ENCODE measurements at places on chromosomes 11 and 22.

DNA sequence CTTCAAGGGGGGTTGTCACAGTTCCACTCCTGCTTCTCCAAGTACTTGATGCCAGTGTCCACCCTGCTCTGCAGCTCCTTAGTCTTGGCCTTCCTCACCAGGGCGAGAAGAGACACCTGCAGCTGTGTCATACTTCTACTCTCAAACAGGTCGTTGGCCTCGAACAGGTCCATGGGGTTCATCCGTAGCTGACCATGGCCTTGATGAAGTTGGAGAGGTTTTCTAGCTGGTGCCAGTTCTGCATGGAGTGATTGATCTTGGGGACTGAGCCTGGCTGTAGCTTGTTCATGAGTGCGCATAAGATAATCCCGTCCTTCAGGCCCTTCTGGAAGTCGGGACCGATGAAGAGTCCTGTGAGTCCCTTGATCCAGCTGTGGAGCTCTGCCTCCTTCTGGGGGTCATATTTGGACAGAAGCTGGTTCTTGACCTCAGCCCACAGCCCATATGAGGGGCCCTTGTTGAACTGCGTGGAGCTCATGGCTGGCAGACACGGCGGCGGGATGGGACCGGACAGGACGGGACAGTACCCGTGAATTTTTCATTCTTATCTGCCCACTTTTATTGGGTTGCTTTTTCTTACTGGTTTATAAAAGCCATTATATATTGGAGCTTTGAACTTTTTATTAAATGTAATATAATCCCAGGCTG is 33.4 kb upstream of the HORMAD2 start:
- no peak for DNase-seq

- peak; percentile 77 for DNase-seq
Measured at GRCh38 chr11:86818462-86819192, 18.3 kb downstream of the PRSS23 start.

GRCh38 chr22:41479671-41480396 is 10.9 kb downstream of the ACO2 start:
- DNase-seq: no peak

DNA sequence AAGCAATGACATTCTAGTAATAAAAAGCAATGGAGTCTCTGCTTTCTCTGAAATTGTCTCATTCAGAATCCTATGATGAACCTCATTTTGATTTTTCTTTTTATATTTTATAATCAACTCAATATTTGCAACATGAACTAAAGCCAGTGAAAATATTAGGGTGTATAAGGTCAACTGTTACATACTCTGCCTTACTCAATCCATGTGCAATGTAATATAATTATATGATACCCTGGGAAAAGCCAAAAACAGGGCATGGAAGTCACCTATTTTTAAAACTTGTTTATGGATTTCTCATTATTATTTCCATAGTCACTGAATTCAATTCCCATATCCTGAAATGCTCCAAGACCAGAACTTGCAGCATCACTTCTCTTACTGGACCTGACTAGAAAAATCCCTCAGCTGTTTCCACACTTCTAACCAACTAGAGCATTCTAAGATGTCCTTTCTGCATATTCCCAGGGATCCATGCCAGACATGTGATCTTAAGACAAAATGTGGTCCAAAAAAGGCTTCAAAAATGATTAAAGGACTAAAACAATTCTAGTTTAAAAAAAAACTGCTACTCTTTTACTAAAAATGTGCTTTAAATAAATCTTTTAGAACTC is 97.3 kb downstream of the GUCY1A2 start:
- no peak for DNase-seq

DNA sequence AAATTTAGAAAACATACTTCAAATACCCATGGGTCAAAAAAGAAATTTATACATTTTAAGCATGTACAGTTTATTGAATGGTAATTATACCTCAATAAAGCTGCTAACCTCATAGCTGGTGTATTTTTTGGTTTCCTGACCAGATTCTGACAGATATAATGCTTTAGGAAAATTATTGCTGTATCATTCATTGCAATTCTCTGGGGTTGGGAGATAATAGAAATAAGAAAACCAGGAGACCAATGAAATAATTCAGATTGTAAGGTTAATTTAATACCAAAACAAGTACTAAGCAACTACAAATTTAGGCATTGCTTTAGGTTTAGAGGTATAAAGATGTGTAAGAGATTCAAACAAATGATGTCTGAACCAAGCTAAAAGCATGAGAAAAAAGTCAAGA is 120.1 kb downstream of the ENTHD1 start:
- DNase-seq: no peak

- DNase-seq: no peak
Measured at GRCh38 chr22:21590809-21591641, 23.5 kb downstream of the UBE2L3 start.

DNA sequence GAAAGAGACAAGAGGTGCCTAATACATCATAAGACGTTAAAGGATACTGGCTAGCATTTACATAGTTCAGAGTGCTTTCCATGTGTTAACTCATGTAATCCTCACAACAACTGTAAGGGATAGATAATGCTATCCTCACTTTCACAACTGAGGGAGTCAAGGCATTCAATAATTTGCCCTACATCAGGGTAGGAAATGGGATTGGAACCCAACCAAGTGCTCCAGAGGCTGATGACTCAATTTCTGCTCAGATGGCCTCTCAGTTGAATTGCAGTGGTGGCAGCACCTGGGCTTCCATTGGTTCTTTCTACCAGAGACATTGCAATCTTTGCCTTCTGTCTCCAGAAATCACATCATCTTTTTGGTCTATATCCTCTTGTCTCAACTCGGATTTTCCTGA is 232.9 kb downstream of the ETS1 start:
- no peak for DNase-seq

- no peak for DNase-seq
Measured at GRCh38 chr11:86115542-86116385, 46.9 kb upstream of the PICALM start.

DNA sequence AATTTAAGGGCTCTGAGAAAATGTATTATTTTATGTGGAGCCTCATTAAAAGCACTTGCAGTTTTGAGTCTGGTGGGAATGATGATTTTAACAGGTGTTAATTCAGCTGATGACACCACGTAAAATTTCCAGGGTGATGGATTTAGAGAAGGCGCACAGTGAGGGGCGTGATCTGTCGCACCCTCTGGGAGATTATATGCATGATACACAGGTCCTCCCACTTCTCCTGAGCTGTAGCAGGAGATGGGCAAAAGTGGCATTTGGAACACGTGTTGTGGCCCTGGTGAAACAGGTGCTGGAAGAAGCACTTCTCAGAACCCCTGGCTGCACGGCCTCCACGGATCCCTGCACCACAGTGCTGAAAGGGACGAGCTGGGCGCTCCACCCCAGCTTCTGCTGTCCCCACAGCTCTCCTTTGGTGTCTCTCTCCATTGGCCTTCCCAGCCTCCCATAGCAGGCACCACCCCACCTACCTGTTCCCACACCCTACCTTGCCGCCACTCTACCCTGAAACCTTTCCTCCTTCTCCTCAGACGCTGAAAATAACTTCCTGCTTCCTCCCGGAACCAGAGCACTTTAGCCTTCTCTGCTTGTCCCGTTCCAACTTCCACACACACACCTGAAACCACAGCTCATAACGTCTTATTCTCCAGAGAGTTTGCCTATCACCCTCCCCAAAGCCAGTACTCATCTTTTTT is 6.9 kb upstream of the SORL1 start:
- no peak for DNase-seq

DNA sequence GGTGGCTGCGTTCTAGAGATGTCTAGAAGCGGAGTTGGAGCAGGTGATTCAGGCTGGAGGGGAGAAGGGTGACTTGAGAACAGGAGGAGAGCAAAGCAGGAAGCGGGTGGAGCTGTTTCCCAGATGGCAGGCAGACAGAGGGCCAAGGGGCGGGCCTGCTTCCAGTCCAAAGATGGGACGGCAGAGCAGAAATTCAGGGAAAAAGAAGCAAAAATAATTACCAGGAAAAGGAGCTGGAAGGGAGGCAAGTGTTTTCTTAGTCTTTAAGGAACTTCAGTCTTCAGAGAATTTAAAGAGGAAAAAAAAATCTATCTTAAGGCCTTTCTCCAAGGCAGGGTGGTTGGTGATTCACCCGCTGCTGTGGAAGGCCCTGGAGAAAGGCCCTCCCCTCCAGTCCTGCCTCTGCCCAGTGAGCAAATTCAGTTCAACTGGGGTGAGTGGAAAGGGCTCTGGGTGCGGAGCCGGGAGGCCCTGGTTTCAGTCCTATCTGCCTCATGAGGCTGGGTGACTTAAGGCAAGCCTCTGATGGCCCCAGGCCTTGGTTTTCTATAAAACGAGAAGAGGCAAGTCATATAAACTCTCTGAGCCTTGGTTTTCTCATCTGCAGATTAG is 4.5 kb upstream of the CREB3L1 start:
- DNase-seq: peak; percentile 51

DNA sequence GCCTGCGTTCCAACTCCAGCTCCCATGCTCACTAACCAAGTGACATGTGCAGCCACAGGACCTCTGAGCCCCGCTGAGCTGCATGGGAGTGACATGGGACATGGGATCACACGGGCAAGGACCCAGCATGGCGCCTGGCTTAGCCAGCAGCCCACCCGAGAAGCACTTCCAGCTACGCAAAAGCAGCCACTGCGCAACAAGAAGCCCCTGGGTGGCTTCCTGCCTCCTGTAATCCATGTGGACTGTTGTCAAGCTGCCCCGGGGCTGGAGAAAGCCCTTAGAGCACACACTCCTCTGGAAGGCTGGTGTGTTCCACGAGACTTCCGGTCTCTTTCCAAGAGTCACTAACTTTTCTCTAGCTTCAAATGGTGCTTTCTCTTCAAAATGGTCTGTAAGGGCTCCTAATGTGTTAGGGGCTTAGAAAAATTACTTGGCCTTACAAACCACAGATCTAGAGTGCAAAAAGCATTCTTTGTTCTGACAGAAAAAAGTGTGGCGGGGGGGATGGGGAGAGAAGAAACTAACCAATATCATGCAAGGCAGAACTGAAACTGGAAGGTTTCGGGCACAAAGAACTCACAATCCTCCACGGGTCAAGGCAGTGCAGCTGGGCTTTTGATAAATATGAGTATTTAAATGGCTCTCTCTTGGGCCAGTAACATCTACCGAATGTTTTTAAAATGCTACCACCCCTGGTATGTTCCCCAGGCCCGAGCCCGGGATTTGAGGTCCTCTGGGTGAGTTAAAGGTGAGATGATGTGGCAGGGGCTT is 5.5 kb downstream of the C11orf24 start:
- no peak for DNase-seq

DNA sequence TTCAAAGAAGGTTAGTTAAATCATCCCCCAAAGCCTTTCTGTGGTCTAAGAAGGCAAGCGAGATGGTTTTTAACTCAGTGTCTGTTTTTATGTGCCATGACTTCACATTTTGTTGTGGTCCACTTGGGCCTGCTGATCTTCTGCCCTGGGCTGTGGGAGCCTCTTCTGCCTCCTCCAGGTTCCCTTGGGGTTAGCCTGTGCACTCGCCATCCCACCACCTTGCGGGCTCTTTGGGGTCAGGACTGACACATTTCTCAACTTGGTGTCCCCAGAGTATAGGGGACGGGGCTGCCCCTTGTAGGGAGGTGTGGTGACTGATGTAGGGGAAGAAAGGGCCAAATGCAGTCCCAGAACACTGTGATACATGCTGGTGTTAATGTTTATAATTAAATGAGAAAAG is 207.0 kb downstream of the TBC1D22A start:
- DNase-seq: no peak

DNA sequence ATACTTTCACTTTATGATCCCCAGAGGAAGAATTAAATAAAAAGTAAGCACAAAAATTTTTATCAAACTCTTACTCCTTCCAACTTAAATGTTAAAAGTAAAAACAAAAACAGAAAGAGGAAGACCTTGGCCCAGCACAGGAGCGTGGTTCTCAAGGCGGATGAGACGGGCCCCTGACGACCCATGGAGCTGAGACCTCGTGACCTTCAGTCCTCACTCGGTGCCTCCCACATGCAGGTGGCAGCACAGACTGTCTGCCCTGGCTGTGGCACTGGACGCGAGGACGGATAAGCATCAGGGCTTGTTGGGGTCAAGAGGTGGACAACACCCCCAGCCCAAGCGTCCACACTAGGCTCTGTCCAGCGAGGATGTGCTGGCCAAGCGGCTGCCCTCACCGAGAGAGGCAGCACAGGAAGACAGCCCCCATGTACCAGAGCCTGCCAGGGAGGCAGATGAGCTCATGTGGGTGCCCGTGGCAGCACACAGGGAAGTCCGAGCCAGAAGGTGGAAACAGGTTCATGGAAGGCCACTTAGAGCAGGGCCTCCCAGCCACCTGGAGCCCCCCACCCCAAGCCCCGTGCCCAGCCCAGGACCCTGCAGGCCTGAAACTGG is 1389.8 kb downstream of the TBC1D22A start:
- no peak for DNase-seq

DNA sequence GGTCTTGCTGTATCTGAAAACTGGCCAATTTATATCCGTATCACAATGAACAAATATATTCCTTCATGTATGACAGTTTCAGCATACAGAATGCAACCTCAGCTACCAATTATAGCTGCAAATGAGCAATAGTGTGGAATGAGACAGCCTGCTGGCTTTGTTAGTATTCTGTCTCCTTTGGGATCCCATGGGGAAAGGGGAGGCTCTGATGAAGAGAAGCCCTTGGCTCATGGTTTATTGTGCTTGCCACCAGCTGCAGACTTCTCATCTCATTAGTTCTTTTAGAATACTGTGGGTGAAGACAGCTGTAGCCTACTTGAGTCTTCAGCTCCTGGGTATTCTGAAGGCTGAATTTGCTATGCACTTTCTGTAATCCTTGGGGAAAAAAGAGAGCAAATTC is 42.4 kb downstream of the PITPNB start:
- DNase-seq: no peak

DNA sequence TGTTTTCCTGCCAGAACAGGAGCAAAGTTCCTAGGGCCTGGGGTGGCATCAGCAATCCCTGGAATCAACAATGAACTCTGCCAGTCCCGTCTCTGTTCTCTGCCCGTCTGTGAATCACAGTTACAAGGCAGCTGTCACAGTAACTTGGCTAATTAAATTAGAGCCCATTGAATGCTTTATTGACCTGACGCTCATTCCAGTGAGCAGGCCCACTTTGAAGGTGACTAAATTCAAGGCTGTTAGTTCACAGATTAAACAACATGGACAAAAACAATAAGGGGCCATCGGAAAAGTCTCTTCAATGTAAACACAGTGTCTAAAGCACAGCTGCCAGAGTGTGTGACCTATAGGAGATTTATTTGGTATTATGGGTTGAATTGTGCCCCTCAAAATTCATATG is 17.7 kb upstream of the TMPRSS5 start:
- DNase-seq: no peak

GRCh38 chr22:30858976-30859713 is 109.4 kb downstream of the MORC2 start:
- no peak for DNase-seq

- peak; percentile 33 for DNase-seq
Measured at GRCh38 chr22:32544953-32545558, 70.4 kb downstream of the FBXO7 start.

GRCh38 chr22:49993649-49994360 is 18.8 kb downstream of the IL17REL start:
- DNase-seq: no peak

DNA sequence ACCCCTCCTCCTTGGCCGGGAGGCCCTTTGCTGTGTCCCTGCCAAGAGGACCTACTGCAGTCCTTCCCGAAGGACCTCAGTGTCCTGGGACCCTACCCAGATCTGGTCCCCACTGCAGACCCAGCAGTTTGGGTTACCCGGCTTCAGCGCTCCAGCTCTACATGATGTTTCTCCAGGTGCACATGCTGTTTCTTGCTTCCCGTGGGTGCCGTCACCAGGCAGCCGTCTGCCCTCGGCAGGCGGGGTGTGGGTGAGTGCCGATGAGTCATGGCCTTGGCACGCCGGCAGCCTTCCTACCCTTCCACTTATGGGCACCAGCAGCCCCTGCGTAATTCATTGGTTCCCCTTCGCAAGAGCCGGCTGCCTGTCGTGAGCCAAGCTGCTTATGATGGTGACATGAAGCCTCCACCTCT is 101.8 kb downstream of the BCR start:
- DNase-seq: peak; percentile 91

GRCh38 chr11:88231894-88232482 is 56.7 kb upstream of the RAB38 start:
- DNase-seq: peak; percentile 4
